ENCODE measurements at places on chromosomes 4 and X.

GRCh38 chrX:96704629-96705028 is 20.0 kb downstream of the DIAPH2 start:
- DNase-seq = no peak

- DNase-seq = peak; percentile 3
Observed at GRCh38 chr4:180028682-180029081, 2214.5 kb upstream of the TENM3 start.

GRCh38 chr4:156949373-156949814 is 22.2 kb downstream of the PDGFC start:
- peak; percentile 80 for DNase-seq

- no peak for DNase-seq
Observed at GRCh38 chr4:70570796-70571195, 21.3 kb upstream of the AMBN start.

All from HS-5 (cell line).